ENCODE measurements at places on chromosomes 1 and 21.

DNA sequence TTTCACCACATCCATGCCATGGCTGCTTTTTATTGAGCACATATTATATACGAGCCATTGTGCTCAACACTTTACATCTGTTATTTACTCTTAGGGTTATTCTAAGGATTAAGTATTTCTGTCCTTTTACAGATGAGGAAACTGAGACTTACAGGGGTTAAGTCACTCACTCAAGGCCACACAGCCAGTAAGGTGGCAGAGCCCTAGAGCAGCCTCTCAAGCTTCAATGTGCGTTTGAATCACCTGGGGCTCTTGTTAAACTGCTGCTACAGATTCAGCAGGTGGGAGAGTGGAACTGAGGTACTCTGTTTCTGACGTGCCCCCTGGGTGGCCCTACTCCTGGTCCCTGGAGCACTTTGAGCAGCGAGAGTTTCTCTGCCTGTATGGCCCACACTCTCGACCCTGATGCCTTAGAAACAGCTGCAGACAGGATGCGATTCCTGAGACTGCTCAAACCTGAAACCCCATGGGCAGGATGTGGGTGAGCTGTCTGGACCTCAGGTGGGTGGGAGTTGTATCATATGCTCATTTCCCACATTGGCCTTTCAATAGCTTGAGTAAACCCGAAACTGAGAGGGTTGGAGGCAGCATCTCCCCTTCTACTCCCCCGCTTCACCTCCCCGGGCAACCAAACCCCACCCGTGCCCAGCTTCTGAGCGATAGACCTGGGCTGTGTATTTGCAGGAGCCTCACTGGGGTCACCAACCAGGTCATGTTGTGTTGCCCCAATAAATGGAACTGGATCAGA is 59.3 kb downstream of the MAN1C1 start:
- DNase-seq: no peak

DNA sequence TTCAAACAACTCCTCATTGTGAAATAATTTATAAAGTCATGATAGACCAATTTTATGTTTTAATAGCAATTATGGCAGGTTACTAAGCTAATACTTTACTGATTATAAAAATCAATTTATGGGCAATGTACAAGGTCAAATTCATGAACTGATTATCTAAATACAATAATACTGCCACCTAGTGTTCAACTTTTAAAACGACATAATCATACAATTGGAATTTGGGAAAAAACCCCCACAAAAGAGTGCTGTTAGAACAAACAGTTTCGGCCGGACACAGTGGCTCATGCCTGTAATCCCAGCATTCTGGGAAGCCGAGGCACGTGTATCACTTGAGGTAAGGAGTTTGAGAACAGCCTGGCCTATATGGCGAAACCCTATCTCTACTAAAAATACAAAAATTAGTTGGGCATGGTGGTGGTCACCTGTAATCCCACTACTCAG is 14.0 kb downstream of the GTF2B start:
- DNase-seq: peak; percentile 31

GRCh38 chr1:210201681-210202080 is 30.9 kb upstream of the SERTAD4 start:
- DNase-seq: no peak

- DNase-seq: no peak
Observed at GRCh38 chr1:17597651-17598050, 58.2 kb downstream of the ARHGEF10L start.

DNA sequence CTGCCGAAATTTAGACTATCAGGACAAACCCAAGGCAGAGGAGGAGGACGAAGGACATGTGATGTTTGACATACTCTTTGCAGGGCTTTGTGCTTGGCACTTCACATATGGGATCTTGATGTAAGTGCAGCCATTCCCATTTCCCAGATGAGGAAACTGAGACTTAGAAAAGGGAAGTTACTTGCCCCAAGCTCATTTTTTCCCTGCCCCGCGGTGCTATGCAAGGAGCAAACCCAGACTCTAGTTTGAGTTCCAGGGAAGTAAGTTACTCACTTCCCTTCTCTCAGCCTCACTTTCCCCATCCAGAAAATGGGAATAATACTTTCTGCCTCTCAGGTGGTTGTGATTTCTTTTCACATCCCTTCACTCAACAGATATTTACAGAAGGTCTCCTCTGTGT is 4.5 kb upstream of the FOXO6 start:
- no peak for DNase-seq

GRCh38 chr1:153324912-153325311 is 12.2 kb upstream of the PGLYRP3 start:
- no peak for DNase-seq

GRCh38 chr1:241423541-241424479 is 66.8 kb upstream of the RGS7 start:
- no peak for DNase-seq

DNA sequence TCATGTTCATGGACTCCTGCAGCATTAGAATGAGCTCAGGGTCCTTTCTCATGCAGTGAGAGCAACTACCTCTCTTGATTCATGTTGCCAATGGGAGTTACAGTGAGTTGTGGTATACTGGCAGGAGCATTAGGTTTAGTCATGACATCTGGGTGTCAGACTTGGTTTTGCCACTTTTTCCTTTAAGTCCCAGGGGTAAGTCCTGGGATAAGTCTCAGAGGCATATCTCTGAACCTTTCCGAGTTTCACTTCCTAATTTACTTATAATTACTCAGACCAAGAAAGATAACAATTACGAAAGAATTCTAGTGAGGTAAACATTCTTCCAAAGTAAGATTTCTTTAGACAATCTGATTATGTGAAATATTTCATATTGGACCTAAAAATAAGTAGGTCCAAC is 606.0 kb downstream of the SMYD3 start:
- DNase-seq: no peak

DNA sequence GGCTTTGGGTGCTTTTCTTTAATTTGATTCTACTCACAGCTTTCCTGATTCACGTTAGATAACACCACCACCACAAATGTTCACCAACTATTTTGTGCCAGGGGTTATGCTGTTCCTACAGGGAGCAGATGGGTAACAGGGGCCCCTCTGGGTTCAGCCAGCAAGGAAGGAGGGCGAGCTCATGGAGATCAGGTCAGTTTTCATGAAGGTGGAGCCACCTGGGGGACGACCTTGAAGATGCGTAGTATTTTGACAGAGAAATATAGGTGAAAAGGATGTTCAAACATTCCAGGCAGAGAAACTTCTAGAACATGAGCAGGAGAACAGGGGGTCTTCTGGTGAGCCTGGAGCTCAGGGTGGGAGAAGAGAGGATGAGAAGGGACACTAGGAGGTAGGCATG is 28.9 kb downstream of the KIAA0040 start:
- no peak for DNase-seq

DNA sequence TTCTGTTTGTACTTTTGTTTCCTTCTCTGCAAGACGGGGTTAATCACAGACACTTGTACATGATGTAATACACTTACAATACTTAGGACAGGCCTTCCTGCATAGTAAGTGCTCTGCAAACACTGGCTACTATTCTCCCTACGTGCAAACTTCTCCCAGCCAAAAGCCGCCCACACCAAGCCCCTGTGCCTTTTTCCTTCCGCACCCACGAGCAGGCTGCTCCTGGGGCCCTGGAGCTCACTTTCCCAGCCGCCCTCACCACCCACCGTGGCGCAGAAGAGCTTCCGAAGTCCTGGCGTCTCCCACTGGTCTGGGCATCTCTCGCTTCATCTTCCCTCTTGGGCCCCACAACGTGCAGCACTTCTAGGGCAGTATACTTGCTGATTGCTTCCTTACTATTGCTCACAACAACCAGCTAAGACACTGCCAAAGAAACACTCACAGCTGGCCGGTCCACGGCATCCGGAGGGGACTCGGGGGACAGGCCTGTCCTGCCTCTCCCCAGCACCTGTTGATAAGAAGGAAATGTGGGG is 22.5 kb upstream of the GPR157 start:
- DNase-seq: no peak

- no peak for DNase-seq
Observed at GRCh38 chr1:60234776-60235175, 161.2 kb upstream of the C1orf87 start.

DNA sequence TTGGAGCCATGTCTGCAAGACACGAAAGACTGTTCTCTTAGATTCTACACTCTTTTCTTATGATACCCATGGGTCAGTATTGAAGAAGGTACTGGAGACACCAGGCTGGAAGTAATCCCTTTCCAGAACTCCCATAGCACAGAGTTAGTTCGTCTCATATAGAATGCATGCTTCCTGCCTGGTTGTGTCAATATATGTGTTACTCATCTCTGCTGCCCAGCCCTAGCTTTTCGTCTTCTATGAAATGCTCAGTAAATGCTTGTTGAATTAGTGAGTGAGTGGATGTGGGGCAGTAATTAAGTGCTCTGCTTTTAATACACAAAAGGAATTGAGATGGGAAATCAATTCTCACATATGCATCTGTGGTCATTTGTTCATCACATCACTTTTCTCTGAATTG is 32.1 kb downstream of the ADCY10 start:
- DNase-seq: no peak

- no peak for DNase-seq
Observed at GRCh38 chr21:45948576-45949141, 32.9 kb upstream of the COL6A1 start.

GRCh38 chr21:38280454-38280853 is 23.7 kb downstream of the KCNJ15 start:
- no peak for DNase-seq

GRCh38 chr1:119882132-119883049 is 13.9 kb downstream of the ADAM30 start:
- DNase-seq: no peak

DNA sequence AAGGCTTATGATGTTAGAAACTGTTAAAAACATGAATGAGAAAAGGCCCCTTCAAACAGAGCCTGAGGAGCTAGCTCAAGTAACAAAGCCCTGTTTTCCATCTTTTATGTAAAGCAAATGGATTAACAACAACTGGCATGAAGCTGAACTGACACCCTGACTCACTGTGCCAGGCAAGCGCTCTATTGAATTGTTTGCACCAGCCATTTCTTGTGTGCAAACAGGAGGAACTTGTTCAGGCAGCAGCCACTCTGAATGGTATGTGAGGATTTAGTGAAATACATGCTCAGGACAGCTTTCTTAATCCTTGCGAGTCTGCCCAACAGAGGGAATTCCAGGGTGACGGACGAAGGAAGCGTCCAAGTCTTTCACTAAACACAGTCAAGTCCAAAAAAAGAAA is 291.1 kb upstream of the ADGRL2 start:
- no peak for DNase-seq

- DNase-seq: no peak
Observed at GRCh38 chr1:7103874-7104273, 318.6 kb downstream of the CAMTA1 start.

DNA sequence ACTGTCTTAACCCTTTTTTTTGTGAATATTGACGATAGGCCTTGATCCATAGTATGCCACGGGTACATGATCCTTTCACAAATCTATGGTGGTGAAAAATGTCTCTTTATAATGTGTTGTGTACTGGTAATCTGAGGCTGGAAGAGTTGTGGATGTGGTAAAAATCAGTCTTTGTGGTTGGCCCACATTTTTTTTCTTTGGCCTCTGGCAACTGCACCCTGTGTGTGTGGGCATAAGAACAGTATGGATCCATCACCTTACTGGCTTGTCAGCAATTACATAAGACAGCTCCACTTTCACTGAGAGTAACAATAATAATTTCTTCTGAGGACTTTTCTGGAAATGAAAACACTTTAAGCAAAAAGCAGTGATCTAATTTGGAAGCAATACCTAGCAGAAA is 101.6 kb downstream of the GABPA start:
- no peak for DNase-seq

DNA sequence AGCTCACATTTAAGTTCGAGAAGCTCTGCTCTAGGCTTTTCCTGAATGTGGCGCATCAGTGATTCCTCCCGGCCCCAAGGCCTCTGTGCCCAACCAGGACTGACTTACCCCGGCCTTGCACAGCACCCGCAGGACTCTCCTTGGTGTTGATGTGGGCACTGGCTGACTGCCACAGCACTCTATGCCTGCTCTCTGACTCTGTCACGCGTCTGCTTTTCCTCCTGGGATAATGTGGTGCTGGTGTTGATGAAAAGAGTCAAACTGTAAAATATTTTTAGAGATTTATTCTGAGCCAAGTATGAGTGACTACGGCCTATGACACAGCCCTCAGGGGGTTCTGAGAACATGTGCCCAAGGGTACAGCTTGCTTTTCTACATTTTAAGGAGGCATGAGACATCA is 15.5 kb upstream of the SLC2A5 start:
- peak; percentile 49 for DNase-seq

DNA sequence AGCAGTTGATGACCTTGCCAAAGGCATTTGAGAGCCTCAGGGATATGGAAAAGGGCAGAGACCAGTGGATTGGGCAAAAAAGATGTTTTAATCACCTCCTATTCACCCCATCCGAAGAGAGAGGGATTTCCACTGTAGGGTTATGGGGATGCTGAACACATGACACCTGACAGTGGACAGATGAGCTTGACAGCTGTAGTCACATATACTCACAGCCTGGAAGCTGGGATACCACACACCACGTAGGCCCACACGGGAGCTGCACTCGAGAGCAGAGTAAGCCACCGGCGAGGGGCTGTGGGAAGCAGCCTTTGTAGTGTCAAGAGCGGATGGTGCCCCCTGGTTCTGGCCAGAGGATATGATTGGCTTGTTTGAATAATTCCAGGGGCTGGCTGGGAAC is 20.0 kb downstream of the ZBTB40 start:
- DNase-seq: no peak

DNA sequence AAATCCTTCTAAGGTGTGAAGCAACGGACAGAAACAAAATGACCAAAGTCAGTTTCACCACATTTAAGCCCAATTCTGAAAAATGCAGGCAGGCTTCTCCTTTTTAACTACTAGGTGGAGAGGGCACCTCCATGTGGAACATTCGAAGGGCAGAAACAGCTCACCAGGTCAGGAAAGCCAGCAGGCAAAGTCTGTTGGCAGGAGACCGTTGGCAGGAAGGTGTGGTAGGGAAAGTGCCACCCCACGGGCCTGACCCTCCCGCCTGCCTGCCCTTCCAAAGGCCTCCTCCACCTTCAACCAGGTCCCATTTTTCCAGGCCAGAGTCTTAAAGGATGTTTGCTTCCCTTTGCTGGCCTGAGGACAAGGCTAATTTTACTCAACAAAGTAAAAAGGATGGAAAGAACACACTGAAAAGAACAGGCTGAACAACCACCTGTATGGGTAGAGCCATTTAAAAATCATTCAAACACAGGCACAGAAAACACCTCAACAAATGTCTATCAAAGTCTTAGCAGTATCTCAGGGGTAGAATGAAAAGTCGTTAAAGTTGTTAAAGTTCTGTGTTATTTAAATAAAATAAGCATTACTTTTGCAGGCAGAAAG is 26.4 kb downstream of the CAPZB start:
- no peak for DNase-seq

- no peak for DNase-seq
Observed at GRCh38 chr1:15139654-15140350, 13.7 kb upstream of the TMEM51 start.

- peak; percentile 63 for DNase-seq
Observed at GRCh38 chr1:61588736-61589672, 135.9 kb downstream of the TM2D1 start.

DNA sequence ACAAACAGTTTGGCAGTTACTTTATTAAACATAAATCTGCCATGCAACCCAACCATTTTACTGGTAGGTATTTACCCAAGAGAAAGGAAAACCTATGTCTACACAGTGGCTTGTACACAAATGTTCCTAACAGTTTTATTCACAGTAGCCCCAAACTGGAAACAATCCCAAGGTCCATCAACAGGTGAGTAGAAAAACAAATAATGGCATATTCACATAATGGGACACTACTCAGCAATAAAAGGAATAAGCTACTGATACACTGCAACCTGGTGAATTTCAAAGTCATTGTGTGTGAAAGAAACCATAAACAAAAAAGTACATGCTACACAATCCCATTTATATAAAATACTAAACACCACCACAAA is 12.7 kb downstream of the KYAT3 start:
- DNase-seq: no peak

Data from kidney glomerular epithelial cell (primary cell).